ENCODE measurements at places on chromosomes 2 and 18.

DNA sequence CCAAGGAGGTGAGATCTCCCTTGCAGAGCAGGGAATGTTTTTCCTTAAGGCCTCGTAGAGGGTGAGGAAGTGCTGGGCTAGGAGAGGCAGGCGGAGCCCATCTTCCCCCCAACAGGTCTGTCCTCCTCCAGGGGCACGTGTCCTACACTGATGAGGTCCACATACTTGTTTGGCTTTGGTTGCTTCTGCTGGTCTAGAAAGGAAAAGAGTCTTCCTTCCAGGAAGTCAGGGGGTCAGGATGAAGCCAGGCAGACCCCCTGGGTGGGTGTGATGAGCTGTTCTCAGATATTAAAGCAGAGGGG is 6.0 kb downstream of the SH3BP4 start:
- no peak for DNase-seq

- DNase-seq: no peak
These were observed 5.3 kb upstream of the G6PC2 start for GRCh38 chr2:168895771-168896170.

- no peak for DNase-seq
These were observed 260.0 kb downstream of the GULP1 start for GRCh38 chr2:188551671-188552070.

- DNase-seq: peak; percentile 79
These were observed 13.1 kb downstream of the DAW1 start for GRCh38 chr2:227884511-227884947.

- DNase-seq: no peak
These were observed 203.5 kb downstream of the LPIN1 start for GRCh38 chr2:11949732-11950523.

DNA sequence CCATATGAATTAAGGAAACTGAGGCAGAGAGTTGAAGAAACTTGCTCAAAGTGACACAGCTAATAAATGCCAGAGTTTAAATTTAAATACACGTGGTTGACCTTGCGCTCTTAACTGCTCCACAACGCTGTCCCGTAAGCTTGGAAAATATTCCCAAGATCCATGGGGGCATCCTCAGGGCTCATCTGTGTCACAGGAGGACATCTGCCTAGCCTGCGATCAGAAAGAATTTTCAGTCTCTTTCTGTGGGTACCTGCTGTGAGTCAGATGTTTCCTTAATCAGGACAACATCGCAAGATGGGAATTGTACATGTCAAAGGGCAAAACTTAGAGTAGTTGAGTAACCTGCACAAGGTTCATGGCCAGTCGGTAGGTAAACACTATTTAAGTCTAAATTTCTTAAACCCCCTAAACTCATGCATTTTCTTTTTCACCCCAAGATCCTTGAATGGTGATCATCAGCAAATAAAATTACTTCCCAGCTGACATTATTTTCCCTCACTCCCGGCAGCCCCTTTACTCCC is 1.4 kb downstream of the CMPK2 start:
- DNase-seq: no peak

DNA sequence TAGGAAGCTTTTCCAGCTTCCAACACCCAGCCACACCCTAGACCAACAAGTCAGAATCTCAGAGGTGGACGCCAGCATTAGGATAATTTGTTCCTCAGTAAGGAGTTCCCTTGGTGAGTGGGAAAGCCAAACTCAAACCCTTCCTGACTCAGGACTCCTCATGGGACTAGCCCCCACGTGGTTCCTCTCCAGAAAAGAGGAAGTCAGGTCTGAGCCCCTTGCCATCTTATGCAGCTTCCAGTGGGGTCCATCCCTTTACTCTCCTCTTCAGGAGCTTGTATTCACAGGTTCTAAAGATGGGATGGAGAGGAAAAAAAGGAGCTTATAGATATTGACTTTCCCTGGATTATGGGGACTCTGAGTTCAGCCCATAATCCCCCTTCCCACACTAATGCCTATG is 14.8 kb upstream of the NOTO start:
- DNase-seq: no peak

DNA sequence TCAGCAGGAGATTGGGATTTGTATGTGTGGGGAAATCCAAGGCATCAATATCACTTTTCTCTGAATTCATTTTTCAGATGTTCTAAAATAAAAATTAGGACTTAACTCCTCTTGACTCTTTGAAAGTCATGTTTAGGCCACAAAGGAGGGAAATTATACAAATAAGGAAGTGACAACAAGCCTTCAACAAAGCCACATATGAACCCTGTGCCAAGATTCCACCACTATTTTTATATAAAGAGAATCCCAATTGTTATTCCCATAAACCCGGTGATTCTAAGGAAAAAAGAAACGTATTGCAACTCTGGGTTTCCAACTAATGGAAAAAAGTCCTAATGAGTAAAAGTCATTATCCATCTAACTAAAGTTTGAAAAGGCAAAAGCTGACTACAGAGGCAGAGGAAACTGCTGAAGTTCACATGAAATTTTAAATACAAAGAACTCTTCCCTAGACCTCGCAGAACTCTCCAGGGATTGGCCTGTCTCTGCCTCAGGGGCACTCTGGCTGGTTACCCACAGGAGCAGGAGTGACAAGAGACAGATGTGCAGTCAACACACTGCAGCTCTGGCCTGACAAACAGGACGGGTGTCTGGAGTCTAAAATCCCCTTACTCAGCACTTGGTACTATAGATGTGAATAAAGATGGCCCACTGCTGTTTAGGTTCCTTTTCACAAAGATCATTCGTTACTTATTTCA is 11.5 kb downstream of the NPC1 start:
- no peak for DNase-seq

- no peak for DNase-seq
These were observed 128.5 kb downstream of the CALCRL start for GRCh38 chr2:187319441-187320108.

DNA sequence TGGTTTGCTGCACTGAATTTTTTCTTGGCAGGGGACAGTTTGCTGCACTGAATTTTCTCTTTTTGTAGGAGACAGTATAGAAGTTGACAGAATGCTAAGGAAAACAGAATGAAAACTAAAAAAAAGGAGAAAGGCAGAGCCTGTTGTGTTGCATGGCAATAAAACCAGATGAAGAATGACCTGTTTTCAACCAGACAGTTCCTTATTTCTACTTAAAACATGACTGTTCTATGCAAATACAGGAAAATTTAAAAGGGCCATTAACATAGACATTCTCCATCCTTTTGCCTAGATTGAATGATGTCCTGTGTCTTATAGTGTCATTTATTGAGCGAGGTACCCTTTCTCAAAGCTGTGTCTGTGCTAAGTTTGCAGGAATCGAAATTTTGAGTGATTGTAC is 33.3 kb downstream of the ABI2 start:
- no peak for DNase-seq

DNA sequence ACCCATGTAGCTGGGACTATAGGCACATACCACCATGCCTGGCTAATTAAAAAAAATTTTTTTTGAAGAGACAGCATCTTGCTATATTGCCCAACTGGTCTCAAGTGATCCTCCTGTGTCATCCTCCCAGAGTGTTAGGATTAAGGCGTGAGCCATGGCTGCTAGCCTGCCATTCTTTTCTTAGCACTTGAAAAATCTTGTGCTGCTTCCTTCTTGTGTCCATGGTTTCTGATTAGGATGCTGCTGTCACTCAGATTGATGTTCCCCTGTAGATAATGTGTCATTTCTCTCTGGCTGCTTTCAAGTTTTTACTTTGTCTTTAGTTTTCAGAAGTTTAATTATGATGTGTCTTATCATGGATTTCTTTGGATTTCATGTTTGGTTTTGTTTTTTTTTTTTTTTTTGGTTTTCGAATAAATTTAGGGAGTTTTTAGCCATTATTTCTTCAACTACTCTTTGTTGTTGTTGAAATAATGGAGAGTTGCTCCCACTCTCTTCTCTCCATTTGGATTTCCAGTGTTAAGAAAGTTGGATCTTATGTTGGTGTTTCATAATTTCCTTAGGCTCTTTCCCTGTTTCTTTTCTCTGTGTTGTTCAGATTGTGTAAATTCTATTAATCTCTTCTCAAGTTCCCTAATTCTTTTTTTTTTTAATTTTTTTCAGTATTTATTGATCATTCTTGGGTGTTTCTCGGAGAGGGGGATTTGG is 2.5 kb downstream of the ATP9B start:
- no peak for DNase-seq

GRCh38 chr2:39377226-39377939 is 59.7 kb downstream of the MAP4K3 start:
- DNase-seq: no peak

- no peak for DNase-seq
These were observed 29.0 kb upstream of the MAPRE3 start for GRCh38 chr2:26941486-26941885.

- DNase-seq: no peak
These were observed 1.6 kb upstream of the KLF7 start for GRCh38 chr2:207167099-207167923.

- no peak for DNase-seq
These were observed 48.2 kb upstream of the CCDC141 start for GRCh38 chr2:179098080-179098689.

DNA sequence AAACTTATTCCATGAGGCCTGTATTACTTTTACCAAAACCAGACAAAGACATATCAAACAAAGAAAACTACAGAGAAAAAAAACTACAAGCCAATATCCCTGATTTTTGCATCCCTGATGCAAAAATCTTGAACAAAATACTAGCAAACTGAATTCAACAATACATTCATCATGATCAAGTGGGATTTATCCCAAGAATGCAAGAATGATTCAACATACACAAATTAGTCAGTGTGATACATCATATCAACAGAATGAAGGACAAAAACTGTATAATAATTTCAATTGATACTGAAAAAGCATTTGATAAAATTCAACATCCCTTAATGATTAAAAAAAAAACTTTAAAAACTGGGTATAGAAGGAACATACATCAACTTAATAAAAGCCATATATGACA is 106.8 kb downstream of the SLC39A10 start:
- DNase-seq: no peak

- no peak for DNase-seq
These were observed 497.9 kb upstream of the FANCL start for GRCh38 chr2:58739033-58739432.

GRCh38 chr2:84187258-84187657 is 271.8 kb downstream of the SUCLG1 start:
- no peak for DNase-seq

DNA sequence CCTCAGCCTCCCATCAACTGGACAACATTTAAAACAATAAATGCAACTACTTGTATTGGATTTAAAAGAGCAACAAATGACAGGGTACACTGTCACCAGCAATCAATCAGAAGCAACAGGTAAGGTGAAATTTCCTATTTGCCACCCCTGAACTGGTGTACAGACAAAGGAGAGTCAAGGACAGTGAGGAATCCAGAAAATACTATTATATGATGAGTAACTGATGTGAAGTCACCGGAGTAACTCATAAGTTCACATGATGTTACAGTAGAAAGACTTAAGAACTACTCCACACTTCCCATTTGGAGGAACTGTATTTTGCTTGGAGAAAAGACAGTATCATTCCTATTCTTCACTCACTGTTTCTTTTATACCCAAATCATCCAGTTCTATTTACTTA is 4.1 kb upstream of the STAT1 start:
- DNase-seq: no peak

DNA sequence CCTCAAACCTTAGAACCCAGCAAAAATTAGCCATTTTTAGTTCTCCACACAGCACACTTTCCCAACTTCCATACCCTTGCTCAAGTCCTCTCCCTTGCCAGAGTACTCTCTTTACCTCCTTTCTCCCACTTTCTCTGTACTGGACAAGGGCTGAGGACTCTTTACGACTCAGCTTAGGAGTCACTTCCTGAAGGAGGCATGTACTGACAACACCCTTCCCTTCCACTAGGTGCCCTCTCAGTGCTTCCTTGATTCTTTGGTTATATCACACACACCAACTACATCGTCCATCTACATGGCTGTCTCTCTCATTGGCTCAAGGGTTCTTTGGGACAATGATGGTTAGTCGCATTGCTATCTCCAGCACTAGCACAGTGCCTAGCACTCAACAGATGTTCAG is 5.2 kb upstream of the C18orf63 start:
- no peak for DNase-seq

GRCh38 chr2:181253438-181253837 is 203.7 kb upstream of the ITGA4 start:
- no peak for DNase-seq

DNA sequence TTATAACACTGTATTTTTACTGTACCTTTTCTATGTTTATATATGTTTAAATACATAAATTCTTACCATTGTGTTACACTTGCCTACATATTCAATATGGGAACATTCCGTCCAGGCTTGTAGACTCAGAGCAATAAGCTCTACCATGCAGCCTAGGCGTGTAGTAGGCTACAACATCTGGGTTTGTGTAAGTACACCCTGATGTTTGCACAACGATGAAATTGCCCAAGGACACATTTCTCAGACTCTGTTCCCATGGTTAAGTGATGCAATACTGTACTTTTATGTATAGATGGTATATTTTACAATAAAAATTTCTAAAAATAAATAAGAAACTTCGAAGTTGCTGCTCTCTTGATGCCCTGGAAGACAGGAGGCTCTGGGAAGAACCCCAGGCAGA is 38.4 kb downstream of the YPEL5 start:
- peak; percentile 43 for DNase-seq

- DNase-seq: no peak
These were observed 1.8 kb downstream of the ATP8B1 start for GRCh38 chr18:57801325-57801724.

- no peak for DNase-seq
These were observed 137.5 kb downstream of the FMNL2 start for GRCh38 chr2:152472481-152472887.

GRCh38 chr2:8172661-8173060 is 509.2 kb upstream of the ID2 start:
- DNase-seq: no peak

DNA sequence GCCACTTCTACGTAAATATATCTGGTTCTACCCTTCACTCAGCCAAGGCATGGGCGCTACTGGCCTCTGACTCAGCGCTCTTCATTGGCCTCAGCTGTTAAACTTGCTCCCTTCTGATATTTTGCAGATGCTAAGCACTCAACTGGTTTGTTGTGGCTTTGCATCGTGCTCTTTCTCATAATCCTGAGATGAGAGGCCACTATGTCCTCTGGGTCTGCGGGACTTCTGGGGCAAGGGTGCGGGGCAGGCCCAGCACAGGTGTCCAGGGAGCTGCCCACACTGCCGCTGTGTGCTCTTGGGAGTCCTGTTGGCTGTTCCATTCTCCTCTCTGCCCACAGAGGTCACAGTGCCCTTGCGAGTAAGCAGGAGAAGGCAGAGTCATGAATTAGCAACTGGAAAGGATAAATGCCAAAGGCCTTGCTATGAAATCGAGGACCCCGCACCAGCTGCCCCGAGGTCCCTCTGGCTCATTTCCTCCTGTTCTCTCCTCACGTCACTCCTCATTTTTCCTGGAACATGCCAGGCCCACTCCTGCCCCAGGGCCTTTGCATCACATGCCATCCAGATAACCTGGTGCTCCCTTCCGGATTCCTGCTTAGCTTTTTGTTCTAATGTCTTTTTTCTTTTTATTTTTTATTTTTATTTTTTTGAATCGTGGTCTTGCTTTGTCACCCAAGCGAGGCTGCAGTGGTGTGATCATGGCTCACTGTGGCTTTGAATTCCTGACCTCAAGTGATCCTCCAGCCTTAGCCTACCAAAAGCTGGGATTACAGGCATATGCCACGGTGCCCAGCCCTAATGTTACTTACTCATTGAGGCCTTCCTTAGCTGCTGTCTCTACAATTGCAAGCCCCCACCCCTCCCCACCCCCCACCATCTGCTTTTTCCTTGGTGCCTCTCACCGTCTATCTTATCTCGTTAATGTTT is 34.9 kb upstream of the MAT2A start:
- no peak for DNase-seq

Data from A549 (cell line).